ENCODE measurements at places on chromosomes 1 and 21.

DNA sequence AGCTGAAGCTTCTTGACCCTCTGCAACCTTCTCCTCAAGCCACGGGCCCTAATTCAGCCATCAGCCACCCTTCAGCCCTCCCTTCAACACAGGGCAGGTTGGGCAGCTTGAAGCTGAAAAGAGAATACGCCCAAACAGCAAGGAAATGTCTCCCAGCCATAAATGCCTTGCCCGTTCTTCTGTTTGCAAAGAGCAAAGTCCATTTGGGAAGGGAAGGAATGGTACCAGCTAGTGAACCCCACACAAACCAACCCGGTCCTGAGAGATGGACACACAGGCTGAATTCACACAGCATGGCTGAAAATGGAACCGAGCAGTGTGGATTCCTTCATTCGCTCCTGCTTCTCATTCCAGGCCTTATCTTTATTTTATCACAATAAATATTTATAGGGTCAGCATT is 11.5 kb downstream of the PLEKHA6 start:
- DNase-seq: no peak

DNA sequence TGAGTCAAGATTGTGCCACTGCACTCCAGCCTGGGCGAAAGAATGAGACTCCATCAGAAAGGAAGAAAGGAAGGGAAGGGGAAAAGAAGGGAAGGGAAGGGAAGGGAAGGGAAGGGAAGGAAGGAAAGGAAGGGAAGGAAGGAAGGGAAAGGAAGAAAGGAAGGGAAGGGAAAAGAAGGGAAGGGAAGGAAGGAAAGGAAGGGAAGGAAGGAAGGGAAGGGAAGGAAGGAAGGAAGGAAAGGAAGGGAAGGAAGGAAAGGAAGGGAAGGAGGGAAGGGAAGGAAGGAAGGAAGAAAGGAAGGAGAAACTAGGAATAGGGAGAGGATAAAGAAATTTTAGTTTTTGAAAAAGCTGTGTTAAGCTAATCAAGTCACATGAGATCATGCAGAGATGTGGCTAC is 33.4 kb upstream of the NID1 start:
- DNase-seq: no peak

- no peak for DNase-seq
Measured at GRCh38 chr1:159854116-159854692, 8.3 kb downstream of the VSIG8 start.

DNA sequence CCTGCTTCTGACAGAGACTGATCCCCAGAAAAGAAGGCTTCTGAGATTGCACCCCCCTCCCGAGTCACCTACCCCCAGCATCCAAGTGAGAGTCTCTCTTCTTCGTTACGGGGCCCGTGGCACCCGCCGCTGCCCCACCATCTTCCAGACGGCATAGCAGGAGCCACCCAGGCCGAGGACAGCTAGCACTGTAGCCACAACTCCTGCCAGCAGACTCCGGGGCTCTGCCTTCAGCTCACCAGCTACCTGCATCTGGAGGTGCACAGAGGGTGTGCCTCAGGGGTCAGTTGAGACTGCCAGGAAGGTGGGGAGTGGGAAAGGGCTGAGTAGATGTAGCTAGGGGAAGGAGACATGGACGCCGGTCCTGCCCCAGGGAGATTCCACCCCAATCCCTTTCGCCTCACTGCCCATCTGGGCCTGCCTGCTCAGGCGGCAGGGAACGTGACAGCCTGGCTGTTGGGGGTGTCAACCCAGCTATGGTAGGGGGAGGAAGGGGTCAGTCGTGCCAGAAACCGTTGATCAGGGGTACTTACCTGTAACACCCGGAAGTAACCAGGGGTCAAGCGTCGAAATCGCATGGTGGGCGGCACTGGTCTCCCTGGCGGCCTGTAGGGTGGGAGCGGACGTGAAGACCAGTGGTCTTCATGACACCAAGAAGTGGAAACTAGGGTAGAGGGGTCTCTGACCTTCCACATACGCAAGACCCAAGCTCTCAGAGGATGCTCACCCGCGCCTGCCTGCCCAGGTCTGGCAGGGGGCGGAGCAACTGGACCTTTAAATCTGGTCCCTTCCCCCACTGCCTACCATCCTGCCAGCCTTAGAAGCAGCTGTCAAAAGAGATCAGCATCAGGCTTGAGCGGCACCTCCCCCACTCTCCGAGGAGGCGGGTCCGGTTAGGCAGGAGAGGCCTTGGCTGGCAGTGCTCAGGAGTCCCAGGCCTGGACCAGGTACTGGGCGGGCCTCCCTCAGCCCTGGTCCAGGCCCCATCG is at the start of gene ZNF593OS:
Gene ZNF593OS, minus strand, starts transcription at position 749 of the 989 bp plus-strand sequence. Its CDS starts 171 bp downstream, at position 578.
- no peak for DNase-seq

DNA sequence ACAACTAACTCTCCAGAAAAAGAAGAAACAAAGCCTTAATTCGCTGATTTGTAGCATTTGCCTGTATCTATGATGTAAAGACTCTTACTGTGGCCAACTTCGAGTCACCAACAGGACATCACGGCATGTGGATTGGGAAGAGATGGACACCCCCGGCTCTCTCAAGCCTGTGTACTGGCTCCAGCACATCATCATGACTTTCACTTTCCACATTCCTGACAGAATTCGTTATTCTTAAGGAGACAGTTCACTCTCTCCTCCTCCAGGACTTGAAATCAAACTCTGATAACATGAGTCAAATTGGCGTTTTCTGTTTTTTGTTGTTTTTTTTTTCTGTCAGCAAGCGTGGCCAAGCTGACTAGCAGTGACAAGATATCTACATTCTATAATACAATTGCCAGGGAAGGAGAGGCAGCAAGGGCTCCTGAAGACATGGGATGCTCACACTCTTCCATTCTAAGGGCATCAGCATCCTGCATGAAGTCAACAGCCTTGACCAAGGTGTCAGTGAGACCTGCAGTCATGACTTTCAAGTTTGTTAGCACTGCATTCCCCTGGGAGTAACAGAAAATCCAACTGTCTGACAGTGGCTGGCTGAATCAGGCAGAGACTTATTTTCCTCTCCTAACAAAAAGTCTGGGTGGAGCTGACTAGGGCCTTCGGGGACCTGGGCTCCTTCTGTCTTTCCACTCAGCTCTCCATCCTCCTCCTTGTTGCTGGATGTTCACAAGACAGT is 13.3 kb upstream of the TRAF3IP3 start:
- no peak for DNase-seq

GRCh38 chr21:21921410-21922232 is 923.4 kb downstream of the NCAM2 start:
- no peak for DNase-seq

DNA sequence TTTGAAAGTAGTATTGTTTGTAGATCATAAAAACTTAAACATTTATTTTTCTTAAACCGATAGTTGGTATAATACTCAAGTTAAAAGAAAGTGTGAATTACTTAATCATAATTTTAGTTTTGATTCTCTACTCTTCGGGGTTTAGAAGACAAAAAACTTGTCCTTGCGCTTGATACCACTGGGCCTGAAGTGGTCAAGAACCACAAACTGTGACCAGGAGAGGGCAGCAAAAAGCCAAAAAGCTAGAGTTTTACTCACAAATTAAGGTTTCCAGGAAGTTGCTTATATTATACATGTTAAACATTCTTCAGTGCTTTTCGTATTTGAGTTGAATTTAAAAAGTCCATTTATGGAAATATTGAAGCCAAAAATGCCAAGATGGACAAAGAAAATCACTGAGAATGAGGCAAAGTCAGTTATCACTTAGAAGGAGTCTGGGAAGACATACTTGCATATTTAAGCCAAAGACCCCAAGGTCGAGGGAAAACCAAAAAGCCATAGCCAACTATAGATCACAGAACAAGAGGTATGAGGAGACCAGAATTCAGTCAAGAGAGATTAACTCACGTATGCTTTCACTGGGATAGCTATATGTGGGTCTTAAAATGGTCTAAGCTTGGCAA is 34.2 kb downstream of the EFCAB7 start:
- no peak for DNase-seq

DNA sequence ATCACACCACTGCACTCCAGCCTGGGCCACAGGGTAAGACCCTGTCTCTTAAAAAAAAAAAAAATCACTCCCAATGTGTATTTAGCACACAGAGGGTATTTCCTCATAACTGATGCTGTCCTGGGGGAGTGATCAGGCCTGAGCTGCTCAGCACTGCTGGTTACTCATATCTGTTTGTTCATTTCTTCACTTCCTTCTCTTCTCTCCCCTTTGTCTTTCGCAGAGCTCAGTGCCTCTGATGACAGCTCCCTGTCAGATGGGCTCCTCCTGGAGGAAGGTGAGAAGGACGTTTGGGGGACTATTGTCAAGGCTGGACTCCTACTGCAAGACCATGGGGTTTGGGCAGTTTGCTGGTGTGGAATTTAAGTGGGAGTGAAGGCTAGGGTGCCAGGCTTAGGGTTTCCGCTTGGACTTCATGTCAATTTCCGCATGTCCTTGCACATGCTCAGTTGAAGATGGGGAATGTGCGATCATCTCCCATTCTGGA is 13.0 kb downstream of the INAVA start:
- DNase-seq: no peak

DNA sequence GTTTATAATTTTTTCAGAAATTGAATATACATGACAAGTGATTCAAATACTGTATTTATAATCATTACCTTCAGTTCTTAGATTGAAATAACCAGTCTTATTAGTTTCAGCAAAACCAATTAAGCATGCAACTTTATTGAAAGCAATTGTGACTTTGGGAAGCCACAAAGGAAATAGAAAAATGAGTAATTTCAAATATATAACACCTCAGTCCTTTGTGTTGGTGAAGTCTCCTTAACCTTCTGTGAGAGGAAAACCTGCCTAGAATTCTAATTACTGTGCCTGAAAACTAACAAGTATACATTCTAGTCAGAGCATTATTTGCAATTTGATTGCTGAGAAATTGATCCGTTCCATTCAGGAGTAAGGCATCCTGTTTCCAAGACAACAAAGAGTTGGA is 95.8 kb downstream of the S1PR1 start:
- DNase-seq: no peak

DNA sequence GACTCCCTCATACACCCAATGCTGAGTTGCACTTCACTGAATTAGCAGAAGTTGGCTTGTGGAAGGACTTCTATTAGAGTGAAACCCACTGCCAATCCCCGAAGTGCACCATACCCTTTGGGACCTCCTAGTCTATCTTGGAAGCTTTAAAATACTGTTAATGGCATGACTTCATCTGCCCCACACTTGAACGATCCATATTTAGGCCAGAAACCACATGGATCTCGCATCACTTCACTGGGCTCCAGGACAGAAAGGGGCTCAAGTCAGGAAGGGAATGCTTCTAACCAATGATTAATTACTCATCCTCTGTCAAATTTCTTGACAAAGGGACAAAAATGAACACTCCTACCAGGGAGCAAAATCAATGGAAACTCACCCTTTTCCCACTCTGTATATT is 69.1 kb downstream of the BCAR3 start:
- DNase-seq: no peak

- no peak for DNase-seq
Measured at GRCh38 chr1:3656450-3657095, 4.3 kb downstream of the TP73 start.

- DNase-seq: no peak
Measured at GRCh38 chr1:150118716-150119115, 31.0 kb upstream of the PLEKHO1 start.

DNA sequence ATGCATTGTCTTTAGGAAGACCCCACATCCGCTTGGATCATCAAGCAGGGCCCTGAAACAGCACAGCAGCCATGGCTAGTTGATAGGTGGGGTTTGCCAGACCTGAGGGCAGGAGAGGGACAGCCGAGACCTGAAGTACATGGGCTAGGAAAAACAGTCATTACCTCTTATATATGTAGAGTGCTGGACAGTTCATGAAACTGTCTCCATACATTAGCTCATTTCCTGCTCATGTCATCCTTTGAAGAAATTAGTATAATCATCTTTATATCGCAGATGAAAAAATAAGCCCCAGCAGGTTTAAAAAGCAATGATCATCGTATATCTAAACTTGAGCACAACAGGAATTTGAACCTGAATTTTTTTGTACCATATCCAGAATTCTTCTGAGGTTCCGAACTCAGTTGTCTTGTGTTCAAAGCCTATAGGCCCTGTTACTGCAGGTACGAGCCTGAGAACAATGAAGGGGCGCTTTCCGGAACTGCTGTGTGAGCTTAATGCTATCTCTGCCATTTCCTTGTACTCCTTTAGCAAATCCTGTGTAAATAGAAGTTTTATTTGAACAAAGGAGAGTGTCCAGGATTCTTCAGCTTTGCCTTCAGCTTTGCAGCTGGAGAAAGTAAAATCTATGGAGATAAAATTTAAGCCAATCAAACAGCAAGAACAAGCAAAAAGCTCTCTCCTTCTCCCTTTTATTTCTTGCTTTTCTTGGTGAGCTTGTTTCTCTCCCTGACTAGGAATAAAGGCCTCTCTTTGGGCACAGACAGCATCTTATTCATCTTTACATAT is 32.4 kb upstream of the DUSP10 start:
- DNase-seq: no peak

- no peak for DNase-seq
Measured at GRCh38 chr1:10824821-10825540, 28.5 kb upstream of the CASZ1 start.

DNA sequence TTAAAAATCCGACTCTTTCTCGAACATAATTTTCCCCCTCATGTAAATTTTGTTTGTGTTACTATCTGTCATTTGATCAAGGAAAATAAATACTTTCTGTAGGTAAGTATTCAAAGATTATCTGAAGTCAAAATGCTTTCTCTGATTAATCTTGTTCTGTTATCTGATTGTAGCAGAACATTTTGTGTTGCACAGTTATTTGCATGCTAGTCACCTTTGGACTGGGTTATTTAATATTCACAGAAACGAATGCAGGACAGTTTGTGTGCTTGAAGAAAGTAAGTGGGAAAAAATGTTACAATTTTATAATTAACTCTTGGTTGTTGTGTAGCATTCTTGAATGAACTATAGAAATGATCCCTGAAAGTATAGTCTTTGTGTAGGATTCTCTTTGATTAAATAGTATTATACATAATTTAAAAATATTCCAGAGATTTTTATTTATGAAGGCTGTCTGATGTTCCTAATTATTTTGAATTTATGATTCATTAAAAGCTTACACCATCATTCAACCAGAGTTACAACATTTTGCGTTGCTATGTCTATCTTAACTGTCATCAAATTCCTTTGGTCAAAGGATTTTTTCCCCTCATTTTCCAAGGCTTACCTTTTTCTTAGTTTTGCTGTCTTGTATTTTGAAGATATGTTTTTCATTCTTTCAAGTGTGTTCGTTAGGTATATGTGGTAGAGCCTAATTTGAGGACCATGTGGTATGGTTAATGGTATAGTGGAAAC is 176.6 kb downstream of the GIPC2 start:
- DNase-seq: no peak

DNA sequence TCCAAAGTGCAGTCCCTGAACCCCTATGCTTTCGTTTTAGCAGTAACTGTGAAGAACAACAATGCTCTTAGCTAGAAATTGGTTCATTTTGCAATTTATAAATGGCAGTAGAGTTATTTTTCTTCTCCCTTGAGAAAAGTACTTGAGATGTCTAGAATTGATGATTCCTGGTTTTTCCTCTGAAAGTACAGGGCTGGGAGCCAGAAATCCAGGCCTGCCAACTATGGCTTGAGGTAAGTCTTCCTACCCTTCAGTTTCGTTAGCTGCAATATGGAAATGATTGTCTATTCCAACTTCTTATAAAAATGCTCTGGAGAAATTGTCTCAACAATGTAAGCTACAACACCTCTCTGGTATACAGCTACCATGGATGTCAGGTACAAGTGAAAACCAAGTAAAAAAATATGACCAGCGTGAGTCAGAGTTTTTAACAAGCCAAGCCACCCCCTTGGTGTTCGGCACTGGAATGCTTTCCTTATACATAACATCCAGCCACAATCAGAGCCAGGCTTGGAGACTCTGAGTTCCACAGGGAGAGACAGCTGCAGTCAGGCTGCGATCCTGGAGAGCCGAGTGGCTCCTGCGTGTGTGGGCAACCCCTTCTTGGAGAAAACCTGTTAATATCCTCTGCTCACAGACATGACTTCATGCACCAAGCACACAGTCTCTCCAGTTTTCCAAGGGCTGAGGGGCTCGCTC is 22.0 kb downstream of the TSPAN2 start:
- DNase-seq: no peak
